ENCODE measurements at places on chromosomes 6 and 20.

- DNase-seq: no peak
Observed at GRCh38 chr6:82910820-82911219, 154.8 kb downstream of the UBE3D start.

- DNase-seq: no peak
Observed at GRCh38 chr20:50328222-50328979, 137.8 kb downstream of the CEBPB start.

- DNase-seq: no peak
Observed at GRCh38 chr6:41679696-41680095, 41.4 kb downstream of the MDFI start.

DNA sequence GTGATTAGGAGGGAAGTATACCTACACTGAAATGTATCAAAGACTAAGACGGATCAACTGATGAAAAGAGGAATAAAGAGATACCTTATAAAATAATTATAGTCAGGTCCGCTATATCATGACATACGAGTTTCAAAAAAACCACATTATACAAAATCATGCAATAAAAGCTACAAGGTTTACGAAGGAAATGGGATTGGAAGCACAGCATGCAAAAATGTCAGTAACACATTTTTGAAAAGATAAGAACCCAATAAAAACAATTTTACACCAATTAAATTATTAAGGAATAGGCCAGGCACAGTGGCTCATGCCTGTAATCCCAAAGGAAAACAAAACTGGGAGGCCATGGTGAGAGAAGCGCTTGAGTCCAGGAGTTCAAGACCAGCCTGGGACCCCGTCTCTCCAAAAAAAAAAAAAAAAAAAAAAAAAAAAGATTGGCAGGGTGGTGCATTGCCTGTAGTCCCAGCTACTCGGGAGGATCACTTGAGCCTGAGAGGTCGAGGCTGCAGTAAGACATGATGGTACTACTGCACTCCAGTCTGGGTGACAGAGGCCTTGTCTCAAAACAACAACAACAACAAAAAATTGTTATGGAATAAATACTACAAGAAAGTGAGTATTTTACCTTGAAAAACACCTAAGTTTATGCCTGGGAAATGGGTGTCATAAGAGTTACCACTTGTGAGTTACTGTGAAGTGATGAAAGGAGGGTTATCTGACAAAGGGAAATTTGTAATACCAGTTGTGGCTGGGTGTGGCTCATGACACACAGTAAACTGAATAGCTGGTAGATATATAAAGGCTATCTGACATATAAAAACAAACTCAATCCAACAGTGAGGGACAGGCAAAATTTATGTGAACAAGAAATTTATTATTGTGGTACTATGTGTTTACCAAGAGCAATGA, 45.2 kb downstream of the RANBP9 start:
- no peak for DNase-seq

DNA sequence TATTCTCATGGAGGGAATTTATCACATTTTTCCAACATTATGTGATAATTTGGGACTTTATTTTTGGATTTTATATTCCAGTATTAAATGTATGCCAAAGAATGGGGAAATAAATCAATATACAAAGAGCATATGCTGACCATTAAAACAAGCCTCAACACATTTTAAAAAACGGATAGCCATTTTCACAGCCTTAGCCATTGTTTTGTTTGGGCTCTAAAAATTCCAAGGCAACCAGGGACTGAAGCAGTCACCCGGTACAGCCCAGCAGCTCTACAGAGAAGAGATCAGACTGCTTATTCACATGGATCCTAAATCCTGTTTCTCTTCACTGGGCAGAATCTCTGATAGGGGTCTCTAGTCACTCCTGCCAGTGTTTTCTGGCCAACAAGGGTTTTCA, 150.2 kb upstream of the OGFRL1 start:
- no peak for DNase-seq

GRCh38 chr6:22078802-22079545, 217.9 kb downstream of the PRL start:
- no peak for DNase-seq

DNA sequence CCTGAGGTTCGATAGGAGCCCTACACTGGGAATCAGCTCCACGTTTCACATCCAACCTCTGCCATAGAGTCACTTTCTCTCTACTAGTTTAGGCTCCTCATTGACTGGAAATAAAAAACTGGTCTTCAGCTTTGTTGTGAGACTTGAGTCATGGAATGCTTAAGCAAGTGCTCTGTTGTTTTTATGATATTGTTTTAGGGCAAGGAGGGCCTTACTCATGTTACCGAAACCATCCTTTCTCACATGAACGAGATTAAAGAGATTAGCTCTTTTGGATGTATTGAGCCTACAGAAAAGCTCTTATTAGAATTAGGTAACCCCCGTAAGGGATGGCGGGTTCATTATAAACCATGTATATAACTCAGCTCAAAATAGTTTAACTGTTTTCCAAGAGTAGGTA, 6.9 kb upstream of the MOCS1 start:
- DNase-seq: no peak

DNA sequence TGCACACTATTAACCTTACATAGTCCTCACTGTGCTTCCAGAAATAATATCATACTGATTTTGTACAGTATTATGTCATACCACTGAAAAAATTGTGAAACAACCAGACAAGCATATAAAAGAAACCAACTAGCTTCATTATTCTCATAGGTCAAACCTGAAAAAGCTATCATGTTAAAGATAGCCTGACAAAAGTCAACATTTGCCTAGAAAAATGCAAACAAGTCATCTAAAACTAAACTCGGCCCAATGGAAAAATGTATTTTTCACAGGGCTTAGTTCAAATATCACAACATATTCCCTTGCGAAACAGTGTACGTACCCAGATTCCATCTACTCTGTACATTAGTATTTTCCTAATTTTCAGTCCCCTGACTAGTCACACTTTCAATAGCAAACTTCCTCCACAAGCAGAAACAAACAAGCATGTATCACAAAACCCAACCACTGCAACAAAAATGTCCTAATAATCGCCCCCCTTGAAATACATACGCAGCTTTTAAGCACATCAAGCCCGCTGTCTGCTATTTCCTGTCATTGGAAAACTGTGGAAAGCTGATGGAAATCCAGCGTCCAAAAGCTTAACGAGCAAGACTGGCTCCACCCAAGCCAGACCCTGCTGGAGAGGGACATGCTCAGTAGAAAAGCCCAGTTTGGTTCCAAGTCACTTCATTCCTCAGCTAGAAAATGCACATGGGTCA, 93.1 kb downstream of the EPB41L2 start:
- DNase-seq: no peak

- no peak for DNase-seq
Observed at GRCh38 chr6:148074738-148075137, 267.9 kb upstream of the SASH1 start.

GRCh38 chr6:148491638-148492251, 149.1 kb downstream of the SASH1 start:
- no peak for DNase-seq

DNA sequence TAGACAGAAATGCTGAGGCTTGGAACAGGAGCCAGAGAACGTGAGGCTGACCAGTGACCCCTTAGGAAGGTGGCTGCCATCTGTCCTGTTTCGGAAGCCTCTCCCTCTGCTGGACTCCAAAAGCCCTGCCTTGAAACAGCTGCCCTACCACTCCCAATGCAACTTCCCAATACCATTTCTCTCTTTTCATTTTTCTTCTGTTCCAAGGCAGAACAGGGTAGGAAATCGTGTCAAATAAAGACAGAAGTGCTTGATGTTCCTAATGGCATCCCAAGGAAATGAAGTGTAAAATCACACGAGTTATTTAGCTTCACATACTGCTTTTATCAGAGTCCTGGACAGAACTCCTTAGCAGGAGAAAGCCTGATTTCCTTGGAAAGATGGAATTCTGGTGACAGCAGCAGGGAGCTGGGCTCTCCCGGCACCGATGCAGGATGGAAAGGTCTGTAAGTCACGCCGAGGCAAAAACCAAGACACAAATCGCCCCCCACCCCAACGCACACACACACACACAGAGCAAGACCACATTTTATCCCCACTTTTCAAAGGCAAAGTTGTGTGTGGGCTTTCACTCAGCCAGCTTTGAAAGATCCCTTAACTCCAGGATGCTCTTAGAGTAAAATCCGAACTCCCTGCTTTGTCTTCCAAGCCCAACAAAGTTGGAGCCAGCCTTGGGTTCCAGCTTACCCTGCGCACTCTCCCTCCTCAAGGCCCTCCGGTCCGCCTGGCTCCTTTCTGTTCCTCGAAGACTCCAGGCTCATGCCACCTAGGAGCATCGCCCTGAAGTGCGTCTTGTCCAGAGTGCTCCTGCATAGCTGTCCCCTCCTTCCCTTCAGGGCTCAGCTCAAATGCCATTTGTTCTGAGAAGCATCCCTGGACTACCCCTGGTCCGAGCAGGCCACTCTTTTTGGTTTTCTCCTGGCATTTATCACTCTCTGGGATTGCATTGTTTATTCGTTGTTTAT, 11.6 kb upstream of the STX16 start:
- no peak for DNase-seq

GRCh38 chr6:162029873-162030576, 697.5 kb downstream of the PRKN start:
- DNase-seq: no peak

DNA sequence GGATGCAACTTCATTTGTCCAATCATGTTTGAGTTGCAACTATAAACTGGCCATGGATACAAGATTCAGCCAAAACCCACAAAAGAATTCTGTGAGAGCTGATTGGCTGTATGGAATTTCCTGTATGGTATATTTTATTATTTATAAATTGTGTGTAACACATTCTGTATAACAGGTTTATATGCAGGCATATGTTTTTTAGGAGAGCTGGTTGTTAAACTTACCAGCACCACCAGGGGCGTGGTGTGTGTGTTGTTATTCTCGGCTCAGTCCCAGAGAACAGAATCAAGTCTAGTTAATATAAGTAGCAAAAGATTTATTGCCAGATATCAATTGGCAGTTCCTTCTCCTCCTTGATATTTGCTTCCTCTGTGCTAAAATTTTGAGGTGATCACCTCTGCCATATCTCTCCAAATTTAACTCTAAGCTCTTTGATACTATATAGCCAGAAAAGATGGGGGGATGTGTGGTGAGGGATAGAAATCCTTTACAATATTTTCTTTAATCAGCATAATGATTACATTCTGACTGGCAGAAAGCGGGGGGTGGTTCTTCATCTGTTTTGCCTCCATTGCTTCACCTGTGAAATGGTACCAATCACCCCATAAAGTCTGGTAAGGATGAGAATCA, 22.9 kb downstream of the CNBD2 start:
- no peak for DNase-seq

- no peak for DNase-seq
Observed at GRCh38 chr6:129730477-129731165, 20.6 kb upstream of the ARHGAP18 start.

DNA sequence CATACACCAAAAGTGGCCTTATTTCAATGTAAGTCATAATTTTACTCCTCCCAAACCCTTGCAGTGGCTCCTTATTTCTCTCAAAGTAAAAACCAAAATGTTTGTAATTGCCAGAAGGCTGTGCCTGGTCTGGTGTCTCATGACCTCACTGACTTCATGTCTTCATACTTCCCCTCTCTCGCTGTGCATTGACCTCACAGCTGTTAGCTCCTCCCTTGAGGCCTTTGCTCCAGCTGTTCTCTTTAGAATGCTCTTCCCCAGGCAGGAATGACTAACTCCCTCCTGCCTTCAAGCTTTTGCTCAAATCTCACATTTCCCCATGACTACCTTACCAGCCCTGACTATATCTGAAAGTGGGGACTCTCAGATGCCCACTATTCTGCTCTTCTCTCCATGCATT, 83.3 kb downstream of the MTFR2 start:
- no peak for DNase-seq

GRCh38 chr6:3026791-3027626, 27.3 kb downstream of the NQO2 start:
- peak; percentile 71 for DNase-seq

- no peak for DNase-seq
Observed at GRCh38 chr6:48826901-48827701, 636.0 kb downstream of the MMUT start.

DNA sequence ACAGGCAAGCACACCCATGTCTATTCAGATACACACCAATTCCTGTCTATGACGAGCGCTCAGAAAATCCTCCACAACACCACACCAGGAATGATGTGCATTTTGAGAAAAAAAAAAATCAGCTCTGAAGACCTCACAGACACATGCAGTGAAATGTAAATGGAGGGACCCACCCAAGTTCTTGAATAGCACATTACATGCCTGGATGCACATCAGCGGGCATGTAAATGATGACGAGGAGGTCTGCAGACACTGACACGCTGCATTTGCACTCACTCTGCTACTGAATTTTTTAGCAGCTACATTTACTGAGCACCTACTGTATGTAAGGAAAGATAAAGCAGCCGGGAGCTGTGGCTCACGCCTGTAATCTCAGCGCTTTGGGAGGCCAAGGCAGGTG, 14.7 kb downstream of the NRSN2 start:
- no peak for DNase-seq

DNA sequence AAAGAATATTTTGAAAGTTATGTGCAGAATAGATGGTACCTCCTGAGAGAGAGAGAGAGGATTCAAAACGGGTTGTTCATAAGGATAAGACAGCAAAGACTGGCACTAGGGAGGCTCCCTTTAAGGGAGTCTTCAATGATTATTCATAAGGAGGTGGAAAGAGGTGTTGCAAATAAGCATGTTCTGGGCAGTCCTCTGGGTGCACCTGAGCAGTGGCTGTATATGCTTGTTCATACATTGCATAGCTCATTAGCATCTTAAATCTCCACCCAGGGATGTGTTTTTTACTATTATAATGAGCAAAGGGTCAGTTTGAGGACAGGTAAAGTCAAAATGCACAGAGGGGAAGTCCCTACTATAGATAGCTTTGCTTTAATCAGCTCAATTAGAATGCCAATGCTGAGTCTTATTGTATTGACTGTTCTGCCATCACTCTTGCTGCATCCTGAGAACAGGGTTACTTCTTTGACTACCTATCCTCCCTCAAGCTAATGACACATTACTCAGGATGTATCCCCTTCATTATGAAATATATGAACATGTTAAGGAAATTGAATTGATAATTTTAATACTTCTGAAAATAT, 10.0 kb upstream of the SIRPG start:
- DNase-seq: no peak

DNA sequence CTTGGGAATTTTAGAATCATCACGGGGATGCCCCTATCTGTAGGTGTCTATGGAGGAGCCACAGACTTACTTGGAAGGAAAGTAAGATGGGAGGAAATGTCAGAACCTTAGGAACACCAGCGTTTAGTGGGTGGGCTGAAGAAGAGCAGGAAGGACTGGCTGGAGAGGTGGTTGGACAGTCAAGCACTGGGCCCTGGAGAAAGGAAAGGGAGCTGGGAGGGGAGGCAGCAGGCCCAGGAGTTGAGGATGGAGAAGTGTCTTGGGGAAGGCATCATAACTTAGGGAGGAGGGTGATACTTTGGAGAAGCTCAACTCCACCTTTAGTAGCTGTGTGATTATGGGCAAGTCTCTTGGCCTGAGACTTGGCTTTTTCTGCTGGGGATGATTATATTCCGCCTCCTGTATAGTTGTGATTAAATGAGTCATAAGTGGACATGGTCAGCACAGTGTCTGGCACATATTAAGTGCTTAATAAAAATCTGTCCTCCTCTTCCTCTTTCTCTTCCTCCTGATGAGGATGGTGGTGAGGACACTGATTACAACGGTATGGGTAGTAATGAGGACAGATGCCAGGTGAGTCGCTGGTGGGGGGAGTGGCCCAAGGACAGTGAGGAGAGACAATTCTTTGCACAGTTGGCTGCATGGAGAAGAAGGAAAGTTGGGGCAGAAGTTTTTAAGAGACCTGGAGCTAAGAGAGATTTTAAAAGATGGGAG, 125.7 kb downstream of the TOX2 start:
- DNase-seq: no peak

- DNase-seq: no peak
Observed at GRCh38 chr6:3535776-3536435, 79.1 kb upstream of the SLC22A23 start.

GRCh38 chr6:148559848-148560433, 186.9 kb upstream of the UST start:
- peak; percentile 68 for DNase-seq

Measured in GM12891 (cell line).